ENCODE measurements at places on chromosomes 4 and X. TPM values are rescaled to one million over a fixed set of nuclear protein-coding genes. Genes with fewer than 3 reads are reported as not detected.

The RBM10 gene
- polyA plus RNA-seq: 48.7 TPM

The F8A3 gene
- 1.2 TPM for polyA plus RNA-seq

The GAGE12E gene
- not detected for polyA plus RNA-seq

The SLC26A1 gene
- polyA plus RNA-seq: not detected

The ARR3 gene
- polyA plus RNA-seq: not detected

The MAOA gene
- not detected for polyA plus RNA-seq

The TMEM47 gene
- polyA plus RNA-seq: not detected

Data from B cell (primary cell).